ENCODE measurements at places on chromosomes 5 and 9.

GRCh38 chr5:125196481-125197111 is 450.2 kb upstream of the ZNF608 start:
- DNase-seq, result no peak

GRCh38 chr9:84501587-84501986 is 161.0 kb upstream of the SLC28A3 start:
- no peak for DNase-seq

- no peak for DNase-seq
These were observed 623.1 kb downstream of the LRRC70 start for GRCh38 chr5:63201738-63202137.

DNA sequence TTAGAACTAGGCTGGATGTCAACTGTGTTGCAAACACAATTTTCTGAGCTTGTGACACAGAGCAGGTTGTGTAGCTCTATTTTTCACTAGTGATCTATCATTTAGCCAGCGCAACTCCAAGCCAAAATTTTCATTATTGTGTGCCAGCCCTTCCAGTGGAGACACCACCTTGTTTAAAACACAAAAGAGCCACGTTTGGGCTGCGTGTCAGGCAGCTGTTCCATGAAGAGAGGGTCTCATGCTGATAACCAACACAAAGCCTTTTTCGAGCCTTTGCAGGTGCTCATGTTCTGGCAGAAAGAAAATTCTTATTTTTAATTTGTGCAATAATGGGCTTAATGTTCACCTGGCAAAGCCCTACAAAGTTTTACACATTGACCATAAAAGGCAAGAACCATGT is 237.6 kb upstream of the RGMB start:
- no peak for DNase-seq

GRCh38 chr5:89542736-89543135 is 659.8 kb upstream of the MEF2C start:
- DNase-seq, result no peak

- no peak for DNase-seq
These were observed 1.0 kb downstream of the FPGS start for GRCh38 chr9:127803507-127804352.
